ENCODE measurements at places on chromosomes 1 and 21.

DNA sequence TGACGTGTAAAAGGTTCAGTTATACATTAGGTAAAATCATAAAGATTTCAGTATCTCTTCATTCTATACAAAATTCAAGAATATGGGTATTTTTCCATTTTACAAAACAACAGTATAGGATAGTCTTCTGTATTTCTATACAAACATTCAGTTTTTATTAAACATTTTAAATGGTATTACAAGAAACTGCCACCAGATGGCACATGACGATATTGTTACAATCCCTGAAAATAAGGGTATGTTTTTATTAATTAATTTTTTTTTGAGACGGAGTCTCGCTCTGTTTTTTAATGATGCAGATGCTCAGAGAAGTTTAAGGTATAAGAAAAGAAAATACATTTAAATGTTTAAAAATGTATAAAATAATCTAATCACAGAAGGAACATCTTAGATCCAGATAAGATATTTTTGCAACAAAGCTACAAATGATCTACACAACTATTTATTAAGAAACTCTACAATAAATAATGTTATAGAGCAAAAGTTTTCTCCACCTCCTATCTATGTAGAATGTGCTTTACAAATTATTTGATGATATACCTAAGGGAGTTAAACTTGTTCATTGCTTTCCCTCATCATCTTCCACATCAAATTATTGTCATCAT, 23.5 kb upstream of the RSBN1 start:
- peak; percentile 61 for DNase-seq

DNA sequence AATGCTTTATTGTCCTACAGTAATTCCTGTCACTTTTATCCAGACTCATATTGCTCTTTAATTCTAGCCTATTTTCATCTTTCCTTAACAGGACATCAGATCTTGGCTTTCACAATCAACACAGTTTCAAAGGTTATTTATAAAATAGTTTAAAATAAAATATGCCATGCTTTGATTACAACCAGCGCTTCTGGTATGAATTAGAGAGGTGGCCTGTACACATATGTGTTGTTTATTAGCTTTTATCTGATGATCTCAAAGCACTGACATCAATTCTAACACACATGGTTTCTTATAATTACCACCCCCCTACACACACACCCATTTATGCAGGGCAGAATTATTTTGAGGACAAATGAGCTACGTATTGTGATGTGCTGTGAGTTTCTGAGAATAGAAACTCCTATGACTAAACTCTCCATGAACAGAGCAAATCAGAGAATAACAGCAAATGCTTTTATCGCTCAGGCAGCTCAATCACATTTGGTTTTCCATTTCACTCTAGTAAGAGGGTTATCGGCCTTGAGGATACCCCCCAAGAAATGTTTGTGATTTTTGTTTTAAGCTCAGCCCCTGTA, 18.0 kb downstream of the CD247 start:
- DNase-seq, result no peak

- no peak for DNase-seq
Measured at GRCh38 chr1:59034925-59035324, 251.1 kb upstream of the JUN start.

DNA sequence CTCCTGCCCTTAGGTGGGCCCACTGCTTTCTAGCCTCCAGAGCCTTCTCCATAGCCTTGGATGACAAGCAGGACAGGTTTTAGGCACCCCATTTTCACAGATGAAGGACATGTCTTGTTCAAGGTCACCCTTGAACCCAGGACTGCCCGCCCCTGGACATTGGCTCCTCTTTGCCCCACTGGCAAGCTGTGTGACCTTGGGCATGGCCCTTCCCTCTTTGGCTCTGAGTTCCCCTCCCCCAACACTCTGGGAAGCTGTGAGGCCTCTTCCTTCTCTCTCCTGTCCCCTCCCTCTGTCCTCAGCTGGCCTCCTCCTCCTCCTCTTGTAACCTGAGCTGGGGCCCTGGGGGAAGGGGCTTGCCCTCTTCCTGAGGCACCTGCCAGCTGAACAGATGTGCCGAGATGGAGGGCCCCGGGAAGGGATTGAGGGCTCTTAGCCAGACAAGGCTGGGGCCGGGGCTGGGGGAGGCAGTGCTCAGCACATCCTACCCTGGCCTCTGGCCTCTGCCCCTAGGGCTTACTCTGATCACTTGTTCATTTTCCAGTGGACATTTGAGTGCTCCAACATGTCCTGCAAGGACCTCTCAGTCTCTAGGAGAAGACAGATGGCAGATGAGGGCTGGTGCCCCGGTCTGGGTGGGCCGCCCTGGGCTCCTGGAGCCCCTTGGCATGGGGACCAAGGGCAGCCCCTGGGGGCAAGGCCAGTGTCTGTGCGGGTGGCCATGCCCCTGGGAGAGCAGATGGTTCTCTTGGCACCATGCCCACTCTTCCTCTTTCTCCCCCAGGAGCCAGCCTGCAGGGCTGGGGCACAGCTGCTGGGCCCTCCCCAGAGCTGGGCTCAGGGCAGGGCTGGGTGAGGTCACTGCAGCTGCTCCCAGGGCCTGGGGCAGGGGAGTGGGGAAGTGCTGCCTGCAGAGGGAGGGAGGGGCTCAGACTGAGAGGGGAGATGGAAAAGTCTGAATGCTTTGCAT, 10.7 kb downstream of the FOXO6 start:
- no peak for DNase-seq

DNA sequence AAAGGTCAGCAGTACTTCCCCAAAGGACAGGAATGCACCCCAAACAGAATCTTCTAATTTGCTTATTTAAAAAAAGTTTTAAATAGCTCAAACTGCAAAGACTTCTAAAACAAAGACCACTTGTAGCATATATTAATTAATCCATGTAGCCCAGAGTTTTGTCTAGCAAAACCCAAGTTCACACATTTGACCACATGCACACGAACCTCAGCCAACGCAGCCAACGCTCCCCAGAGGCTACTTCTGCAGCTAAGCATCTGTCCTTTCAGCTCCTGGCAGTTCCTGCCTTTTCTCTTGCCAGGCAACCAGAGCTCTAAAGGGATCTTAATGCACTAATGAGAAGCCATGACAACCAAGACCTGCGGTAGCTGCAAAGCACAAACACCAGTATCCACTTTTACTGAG, 89.6 kb downstream of the RERE start:
- DNase-seq, result no peak

DNA sequence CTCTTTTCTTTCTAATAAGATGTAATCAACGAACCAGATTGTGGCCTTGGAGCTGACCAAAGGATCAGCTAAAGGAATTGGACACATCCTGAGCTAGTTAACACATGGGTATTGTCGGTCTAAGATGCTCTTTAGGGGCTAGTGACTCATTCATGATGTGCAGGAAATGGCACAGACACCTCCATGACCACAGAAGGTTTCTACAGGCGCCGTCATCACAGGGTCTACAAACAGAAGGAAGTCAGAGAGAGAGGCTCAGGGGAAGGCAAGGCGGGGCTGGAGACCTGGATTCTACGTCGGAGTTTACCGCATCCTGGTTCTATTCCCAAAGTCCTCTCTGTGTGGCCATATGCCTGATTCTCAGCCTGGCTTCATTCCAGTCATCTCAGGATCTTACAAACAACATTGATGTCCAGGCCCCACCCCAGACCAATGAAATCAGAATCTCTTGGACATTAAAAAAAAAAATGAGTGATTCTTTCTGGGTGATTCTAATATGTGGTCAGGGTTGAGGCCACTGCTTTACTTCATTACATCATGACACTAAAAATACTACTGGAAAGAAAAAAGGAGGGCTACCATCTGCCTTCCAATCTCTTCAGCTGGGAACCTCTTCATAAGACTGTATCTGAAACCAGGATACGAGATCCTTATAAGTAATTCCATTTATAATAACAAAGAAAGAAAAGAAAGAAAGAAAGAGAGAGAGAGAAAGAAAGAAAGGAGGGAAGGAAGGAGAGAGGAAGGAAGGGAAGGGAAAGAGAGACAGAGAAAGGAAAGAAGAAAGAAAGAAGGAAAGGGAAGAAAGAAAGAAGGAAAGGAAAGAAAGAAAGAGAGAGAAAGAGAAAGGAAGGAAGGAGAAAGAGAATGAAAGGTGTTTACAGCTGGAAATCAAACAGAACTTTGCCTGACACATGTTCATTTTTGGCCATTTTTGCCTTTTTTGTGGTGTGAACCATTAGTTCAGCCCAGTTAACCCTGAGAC, 11.6 kb upstream of the KCNJ15 start:
- peak; percentile 66 for DNase-seq

Measured in naive thymus-derived CD4-positive, alpha-beta T cell (primary cell).